Activated CD4-positive, alpha-beta T cell treated with anti-CD3 and anti-CD28 coated beads, Interleukin-2, amount 10 ng/mL, durations not matched to agents 24 days and 14 days (primary cell): ENCODE measurements at places on chromosomes 2 and 18. TPM values are rescaled to one million over a fixed set of nuclear protein-coding genes. Genes with fewer than 3 reads are reported as not detected.
A peak's percentile ranks its signal among the peaks of the same experiment; 100 is the strongest.

DNA sequence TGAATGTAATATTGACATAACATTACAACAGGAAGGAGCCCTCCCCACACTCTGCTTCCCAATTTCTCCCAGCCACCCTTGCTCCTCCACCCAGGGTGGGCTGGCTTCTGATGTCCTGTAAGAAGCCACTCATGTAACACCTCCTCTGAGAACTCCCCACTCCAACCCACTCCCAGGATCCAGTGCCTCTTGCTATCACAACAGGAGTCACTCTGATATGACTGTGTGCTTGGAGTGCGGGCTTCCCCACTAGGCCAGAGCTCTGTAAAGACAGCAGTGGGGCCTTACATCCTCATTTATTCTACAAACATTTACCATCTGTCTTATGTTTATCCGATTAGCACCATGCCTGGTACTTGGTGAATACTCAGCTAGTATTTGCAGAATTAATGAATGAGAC is 65.1 kb downstream of the PTGR3 start:
- DNase-seq, result no peak

DNA sequence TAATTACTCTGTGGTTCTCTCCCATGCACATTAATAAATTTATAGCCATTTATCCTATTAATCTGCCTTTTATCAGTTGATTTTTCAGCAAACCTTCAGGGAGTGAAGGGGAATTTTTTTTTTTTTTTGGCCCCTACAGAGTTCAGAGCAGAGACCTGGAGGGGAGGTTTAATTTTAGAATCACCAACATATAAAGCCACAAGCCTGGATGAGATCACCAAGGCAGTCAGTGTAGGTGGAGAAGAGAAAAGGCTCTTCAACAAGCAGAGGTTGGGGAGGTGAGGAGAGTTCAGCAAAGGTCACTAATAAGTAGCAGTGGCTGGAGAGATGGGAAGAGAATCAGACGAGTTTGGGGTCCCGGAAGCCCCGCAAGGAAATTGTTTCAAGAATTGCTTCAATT is 48.4 kb upstream of the SPTBN1 start:
- DNase-seq, result no peak

Gene CNTNAP5
- not detected in 2 replicates for total RNA-seq

GRCh38 chr2:196170213-196170605 is 1.2 kb downstream of the STK17B start:
- peak; percentile 90 for DNase-seq

Gene HRH4
- 0.79 and 1.6 TPM in 2 replicates for total RNA-seq
